ENCODE measurements at places on chromosomes 12 and 14.

DNA sequence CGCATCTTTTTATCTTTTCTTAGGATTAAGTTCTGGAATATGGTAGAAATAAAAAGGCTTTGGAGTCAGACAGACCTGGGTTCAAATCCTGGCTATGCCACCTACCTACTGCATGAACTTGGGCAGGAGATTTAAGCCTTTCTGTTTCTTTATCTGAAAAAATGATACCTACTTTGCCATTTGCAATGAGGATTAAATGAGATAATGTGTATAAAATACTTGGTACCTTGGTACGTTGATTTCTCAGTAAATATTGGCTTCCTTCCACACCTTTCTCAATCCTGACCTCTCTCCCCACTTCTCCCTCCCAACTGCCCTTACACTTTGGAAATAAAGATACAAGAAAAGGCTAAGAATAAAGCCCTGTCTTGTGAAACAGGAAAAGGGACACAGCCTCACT, 172.6 kb downstream of the PAX9 start:
- H3K36me3 ChIP-seq: no peaks in the 10 kb centered on the region
- H3K4me3 ChIP-seq: no peak overlapping the region
- no peaks in the 10 kb centered on the region for H3K4me1 ChIP-seq
- no peaks in the 10 kb centered on the region for H3K27me3 ChIP-seq

DNA sequence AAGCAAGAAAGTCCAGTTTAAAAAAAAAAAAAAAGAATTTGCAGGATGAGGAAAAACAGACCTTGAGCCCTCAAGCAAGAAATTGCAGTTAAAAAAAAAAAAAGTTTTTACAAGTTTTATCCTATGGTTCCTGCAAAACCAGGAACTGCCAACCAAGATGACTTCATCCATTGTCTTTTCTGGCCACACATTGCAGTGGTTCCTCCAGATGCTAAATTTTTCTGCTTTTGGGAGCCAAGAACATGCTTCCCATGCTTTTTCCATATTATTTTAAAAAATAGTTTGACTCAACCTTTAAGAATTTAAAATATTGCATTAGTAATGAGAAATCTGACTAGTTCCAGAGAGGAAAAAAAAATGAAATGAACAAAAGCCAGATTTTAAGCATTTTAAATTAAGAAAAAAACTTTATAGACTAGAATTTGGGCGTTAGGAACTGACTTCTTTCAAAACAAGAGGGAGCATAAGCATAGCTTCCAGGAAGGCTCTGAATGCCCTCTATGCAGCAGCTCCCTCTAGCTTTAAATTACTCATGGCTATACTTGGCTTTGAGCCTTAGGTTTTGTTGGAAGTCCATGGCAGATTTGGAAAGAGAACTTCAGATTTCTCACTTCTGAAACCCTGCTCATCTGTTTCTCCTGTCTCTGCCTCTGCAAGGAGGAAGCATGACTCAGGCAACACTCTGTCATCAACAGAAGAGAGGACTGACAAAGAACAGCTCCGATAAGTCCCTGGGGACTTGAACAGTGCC, 124.5 kb downstream of the GPR65 start:
- no peaks in the 10 kb centered on the region for H3K27me3 ChIP-seq
- H3K36me3 ChIP-seq: no peaks in the 10 kb centered on the region
- H3K27ac ChIP-seq: no peak overlapping the region
- H3K4me3 ChIP-seq: no peak overlapping the region
- H3K4me1 ChIP-seq: no peaks in the 10 kb centered on the region
- no peak for DNase-seq

DNA sequence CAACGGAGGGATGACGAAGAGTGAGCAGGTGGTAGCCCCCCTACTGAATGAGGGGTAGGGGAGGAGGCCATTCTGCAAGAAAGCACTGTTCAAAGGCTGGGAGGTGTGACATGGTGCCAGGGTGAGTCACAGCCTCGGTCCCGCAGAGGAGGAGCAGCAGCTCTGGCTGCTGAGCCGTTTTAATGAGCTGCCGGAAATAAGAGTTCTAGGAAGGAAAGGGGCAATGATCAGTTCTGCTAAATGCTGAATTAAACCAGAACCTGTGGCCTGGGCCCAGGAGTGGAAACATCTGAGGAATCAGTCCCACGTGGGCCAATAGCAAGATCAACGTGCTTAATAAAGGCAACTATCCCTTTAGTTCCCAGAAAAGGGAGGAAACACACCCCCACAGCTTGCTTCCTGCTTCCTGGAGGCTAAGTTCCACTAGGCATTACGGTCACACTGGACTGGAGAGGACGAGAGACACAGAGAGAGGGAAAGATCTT, 3.6 kb downstream of the ABCD4 start:
- peak overlapping the region; percentile 51 for H3K27ac ChIP-seq
- H3K27me3 ChIP-seq: no peaks in the 10 kb centered on the region
- peaks cover 7% of the 10 kb centered on the region for H3K36me3 ChIP-seq

- H3K36me3 ChIP-seq: no peaks in the 10 kb centered on the region
- no peak for DNase-seq
- peaks cover 33% of the 10 kb centered on the region for H3K4me1 ChIP-seq
- H3K27ac ChIP-seq: no peak overlapping the region
Observed at GRCh38 chr14:55926007-55926406, 192.2 kb upstream of the PELI2 start.

GRCh38 chr12:50120521-50120920, 8.5 kb downstream of the COX14 start:
- H3K36me3 ChIP-seq: peaks cover 8% of the 10 kb centered on the region
- H3K27me3 ChIP-seq: no peaks in the 10 kb centered on the region
- H3K4me3 ChIP-seq: no peak overlapping the region
- no peak for DNase-seq

DNA sequence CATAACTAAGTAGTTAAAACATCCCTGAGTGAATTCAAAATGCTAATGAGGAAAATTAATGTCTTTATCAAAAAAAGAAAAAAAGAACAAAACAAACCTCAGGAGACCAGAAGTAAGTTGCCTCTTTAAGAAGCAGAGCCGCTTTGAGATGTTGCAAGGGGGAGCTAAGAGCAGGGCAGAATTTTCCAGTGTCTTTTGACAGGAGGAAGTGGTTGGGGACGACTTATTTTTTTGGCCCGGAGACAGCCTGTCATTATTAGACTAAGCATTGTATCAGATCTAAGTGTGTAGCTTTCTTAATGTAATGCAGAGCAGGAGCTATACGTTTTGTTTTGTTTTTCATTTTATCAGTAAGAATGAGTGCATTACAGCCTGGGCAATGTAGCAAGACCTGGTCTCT, 206.6 kb downstream of the CACNA1C start:
- H3K27ac ChIP-seq: no peak overlapping the region
- no peaks in the 10 kb centered on the region for H3K36me3 ChIP-seq
- peak; percentile 53 for DNase-seq
- H3K27me3 ChIP-seq: no peaks in the 10 kb centered on the region

GRCh38 chr14:20295067-20295466, 10.7 kb downstream of the TTC5 start:
- no peak overlapping the region for H3K4me3 ChIP-seq
- no peak for DNase-seq
- H3K27me3 ChIP-seq: no peaks in the 10 kb centered on the region
- no peak overlapping the region for H3K27ac ChIP-seq

- H3K27ac ChIP-seq: no peak overlapping the region
- H3K4me3 ChIP-seq: no peak overlapping the region
- peaks cover 25% of the 10 kb centered on the region for H3K4me1 ChIP-seq
- H3K27me3 ChIP-seq: no peaks in the 10 kb centered on the region
- DNase-seq: peak; percentile 37
Observed at GRCh38 chr12:52049286-52049685, 2.0 kb upstream of the NR4A1 start.

GRCh38 chr14:55249423-55249822, 21.8 kb upstream of the FBXO34 start:
- DNase-seq: no peak
- no peak overlapping the region for H3K27ac ChIP-seq
- H3K4me3 ChIP-seq: no peak overlapping the region

DNA sequence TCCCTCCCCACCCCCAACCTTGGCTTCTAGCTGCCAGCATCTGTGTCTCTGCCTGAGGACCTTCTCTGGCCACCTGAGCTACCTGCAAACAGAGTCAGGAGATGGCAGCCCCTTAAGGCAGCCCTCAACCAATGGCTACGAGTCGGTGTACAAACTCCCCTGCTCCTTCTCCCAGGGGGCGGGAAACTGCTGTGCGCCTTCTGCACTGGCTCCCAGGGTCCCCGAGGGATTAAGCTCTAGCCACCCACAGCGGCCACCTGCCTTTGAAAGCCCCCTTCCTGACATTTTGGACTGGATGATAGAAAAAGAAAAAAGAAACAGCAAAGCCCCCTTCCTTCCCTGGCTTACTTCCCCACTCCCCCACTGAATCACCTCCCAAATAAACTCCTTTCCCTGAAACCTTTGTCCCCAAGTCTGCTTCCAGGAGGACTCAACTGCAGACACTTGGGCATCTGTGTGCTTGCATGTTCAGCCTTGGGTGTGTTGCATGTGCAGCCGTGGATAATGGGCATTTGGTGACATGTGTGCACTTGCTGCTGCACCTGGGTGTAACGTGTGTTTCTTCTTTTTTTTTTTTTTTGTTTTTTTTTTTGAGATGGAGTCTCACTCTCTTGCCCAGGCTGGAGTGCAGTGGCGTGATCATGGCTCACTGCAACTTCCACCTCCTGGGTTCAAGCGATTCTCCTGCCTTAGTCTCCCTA, 6.0 kb downstream of the SDS start:
- no peak overlapping the region for H3K4me3 ChIP-seq
- H3K4me1 ChIP-seq: no peaks in the 10 kb centered on the region
- H3K36me3 ChIP-seq: no peaks in the 10 kb centered on the region
- DNase-seq: no peak

- peaks cover 5% of the 10 kb centered on the region for H3K36me3 ChIP-seq
- H3K27ac ChIP-seq: peak overlapping the region; percentile 18
- peak; percentile 70 for DNase-seq
- H3K4me3 ChIP-seq: no peak overlapping the region
- peaks cover 4% of the 10 kb centered on the region for H3K4me1 ChIP-seq
Observed at GRCh38 chr12:106840243-106840642, 65.8 kb downstream of the RIC8B start.

- no peak overlapping the region for H3K4me3 ChIP-seq
- no peak for DNase-seq
- H3K27ac ChIP-seq: no peak overlapping the region
- H3K27me3 ChIP-seq: no peaks in the 10 kb centered on the region
Observed at GRCh38 chr12:115860619-115861018, 416.9 kb downstream of the MED13L start.

Data from kidney (tissue), 22 donors.